MCF 10A (cell line): ENCODE measurements at places on chromosomes 2 and 18.

DNA sequence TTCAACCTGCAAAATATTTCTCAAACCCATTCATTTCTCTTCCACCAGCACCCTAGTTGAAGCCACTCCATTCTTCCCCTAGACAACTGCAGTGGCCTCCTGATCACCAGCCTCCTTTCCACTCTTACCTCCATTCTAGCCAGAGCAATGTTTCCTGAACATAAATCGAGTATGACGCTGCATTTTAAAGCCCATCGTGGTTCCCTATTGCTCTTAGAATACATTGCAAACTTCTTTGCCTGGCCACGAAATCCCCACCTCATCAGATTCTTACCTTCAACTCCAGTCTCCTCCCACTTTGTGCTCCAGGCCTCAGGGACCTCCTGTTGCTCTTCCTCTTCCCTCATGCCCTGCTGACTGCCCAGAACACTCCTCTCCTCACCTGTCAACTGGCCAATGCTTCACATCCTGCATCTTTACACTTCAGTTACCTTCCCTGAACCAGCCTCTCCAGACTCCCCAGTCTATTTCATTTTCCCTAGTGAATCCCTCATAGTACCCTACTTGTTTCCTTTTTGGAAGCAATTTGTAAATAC is 176.5 kb upstream of the CTAGE1 start:
- H3K36me3 ChIP-seq: no peaks in the 10 kb centered on the region
- peaks cover 17% of the 10 kb centered on the region for H3K27me3 ChIP-seq
- H3K4me1 ChIP-seq: peaks cover 16% of the 10 kb centered on the region
- H3K27ac ChIP-seq: no peak overlapping the region
- H3K4me3 ChIP-seq: no peak overlapping the region

DNA sequence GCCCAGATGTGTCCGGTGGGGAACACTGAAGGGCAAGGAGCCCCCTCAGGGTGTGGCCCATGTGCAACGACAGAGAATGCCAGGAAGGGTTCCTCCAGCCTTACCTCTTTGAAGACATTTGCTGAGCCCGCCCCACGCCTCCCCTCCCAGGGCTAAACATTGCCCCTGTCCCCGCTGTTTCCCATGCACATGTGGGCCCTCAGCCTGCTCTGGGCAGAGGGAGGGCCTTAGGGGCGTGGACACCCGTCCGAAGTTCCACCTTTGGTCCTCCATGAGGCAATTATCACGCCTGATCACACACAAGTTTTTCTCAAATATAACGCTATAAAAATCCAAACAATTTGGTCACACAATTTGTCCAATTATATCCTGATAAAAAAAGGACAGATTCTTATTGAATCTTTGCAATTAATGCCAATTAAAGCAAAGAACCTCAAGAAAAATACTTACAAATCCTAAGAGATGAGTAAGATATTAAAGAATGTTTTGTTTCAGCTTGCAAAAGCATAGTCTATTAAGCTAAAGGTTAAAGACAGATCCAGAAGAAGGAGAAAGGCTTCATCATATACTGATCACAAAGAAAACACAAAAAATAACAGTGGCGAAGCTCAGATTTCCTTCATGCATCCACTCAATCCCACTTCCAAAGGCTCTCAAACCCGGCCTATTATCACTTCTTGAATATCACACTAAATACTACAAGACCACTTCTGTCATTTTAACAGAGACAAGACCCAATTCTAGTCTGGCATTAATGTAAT is 55.2 kb upstream of the LDLRAD4 start:
- H3K36me3 ChIP-seq: no peaks in the 10 kb centered on the region
- no peaks in the 10 kb centered on the region for H3K4me1 ChIP-seq
- no peak overlapping the region for H3K27ac ChIP-seq
- no peak overlapping the region for H3K4me3 ChIP-seq
- no peak for DNase-seq

GRCh38 chr2:8394131-8394530 is 287.7 kb upstream of the ID2 start:
- no peak overlapping the region for H3K27ac ChIP-seq
- DNase-seq: no peak
- H3K27me3 ChIP-seq: no peaks in the 10 kb centered on the region
- H3K4me3 ChIP-seq: no peak overlapping the region

GRCh38 chr2:208406474-208407451 is at the start of gene PTH2R:
Gene PTH2R (plus strand): TSS chr2:208406792. CDS start chr2:208407044, 252 bp downstream.
- H3K27ac ChIP-seq: no peak within 1 kb of the TSS
- H3K27me3 ChIP-seq: peaks cover 55% of the 10 kb centered on the region
- no peaks in the 10 kb centered on the region for H3K4me1 ChIP-seq
- DNase-seq: no peak

GRCh38 chr2:135066710-135067109 is 14.6 kb downstream of the RAB3GAP1 start:
- H3K36me3 ChIP-seq: peaks cover 50% of the 10 kb centered on the region
- H3K27me3 ChIP-seq: no peaks in the 10 kb centered on the region
- no peak overlapping the region for H3K4me3 ChIP-seq
- H3K27ac ChIP-seq: no peak overlapping the region
- no peak for DNase-seq

DNA sequence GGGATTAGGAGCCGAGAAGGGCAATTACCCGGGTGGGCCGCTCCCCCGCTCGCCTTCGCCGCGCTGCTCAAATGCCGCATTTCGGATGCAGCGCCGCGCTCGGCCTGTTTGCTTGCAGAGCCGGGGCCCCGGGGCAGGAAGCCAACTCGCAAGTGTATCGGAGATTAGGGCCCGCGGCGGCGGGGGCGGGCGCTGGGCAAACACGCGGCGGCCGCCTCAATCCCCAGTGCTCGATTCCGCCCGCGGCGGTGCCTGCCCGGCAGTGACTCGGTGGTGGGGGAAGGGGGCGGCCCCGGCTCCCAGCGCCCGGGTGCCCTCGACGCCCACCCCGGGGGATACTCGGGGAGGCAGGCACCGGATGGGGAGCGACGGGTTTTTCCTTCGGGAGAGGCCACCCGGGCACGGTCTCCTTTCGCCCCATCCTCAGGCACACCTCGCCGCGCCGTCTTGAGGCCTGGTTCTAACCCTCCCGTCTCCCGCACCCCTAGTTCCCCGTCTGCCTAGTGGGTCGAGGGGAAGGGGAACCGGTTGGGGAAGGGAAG is 26.6 kb upstream of the NOTO start:
- H3K27ac ChIP-seq: no peak overlapping the region
- peaks cover 9% of the 10 kb centered on the region for H3K4me1 ChIP-seq
- no peak for DNase-seq
- H3K36me3 ChIP-seq: no peaks in the 10 kb centered on the region

GRCh38 chr2:134208825-134209224 is 45.0 kb upstream of the MGAT5 start:
- H3K27me3 ChIP-seq: no peaks in the 10 kb centered on the region
- no peak for DNase-seq
- H3K4me1 ChIP-seq: peaks cover 8% of the 10 kb centered on the region
- no peak overlapping the region for H3K4me3 ChIP-seq
- no peaks in the 10 kb centered on the region for H3K36me3 ChIP-seq
- no peak overlapping the region for H3K27ac ChIP-seq

DNA sequence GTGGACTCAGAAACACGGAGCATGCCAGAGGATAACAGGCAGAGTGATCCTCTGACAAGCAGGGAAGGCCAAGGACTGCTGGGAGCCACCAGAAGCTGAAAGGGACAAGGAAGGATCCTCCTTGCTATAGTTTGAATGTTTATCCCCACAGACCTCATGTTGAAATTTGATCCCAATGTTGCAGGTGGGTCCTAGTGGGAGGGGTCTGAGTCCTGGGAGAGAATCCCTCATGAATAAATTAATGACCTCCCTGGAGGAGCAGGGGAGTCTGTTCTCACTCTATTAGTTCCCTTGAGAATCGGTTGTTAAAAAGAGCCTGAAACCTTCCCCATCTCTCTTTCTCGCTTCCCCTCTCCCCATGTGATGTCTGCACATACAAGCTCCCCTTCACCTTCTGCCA is 124.4 kb downstream of the FBXO15 start:
- H3K4me3 ChIP-seq: no peak overlapping the region
- H3K4me1 ChIP-seq: no peaks in the 10 kb centered on the region
- no peak for DNase-seq
- H3K27ac ChIP-seq: no peak overlapping the region
- no peaks in the 10 kb centered on the region for H3K36me3 ChIP-seq

GRCh38 chr2:133986081-133986837 is 267.6 kb upstream of the MGAT5 start:
- DNase-seq: peak; percentile 42
- peaks cover 14% of the 10 kb centered on the region for H3K4me1 ChIP-seq

DNA sequence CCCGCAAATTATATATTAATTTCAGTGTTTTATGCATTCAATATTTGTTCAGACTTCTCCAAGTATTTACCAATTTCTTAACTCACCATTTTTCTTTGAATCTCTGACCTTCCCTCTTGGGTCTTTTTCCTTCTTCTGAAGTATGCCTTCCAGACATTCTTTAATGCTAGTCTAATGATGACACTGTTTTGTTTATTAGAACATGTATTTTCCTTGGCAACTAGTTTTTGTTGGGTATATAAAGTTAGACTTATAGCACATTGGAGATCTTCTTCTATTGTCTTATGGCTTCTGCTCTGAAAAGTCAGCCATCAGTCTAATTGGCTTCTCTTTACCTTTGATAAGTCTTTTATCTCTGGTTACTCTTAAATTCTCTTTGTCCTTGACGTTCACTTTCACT is 423.2 kb upstream of the NRP2 start:
- no peak overlapping the region for H3K4me3 ChIP-seq
- no peak for DNase-seq
- H3K27ac ChIP-seq: no peak overlapping the region
- no peaks in the 10 kb centered on the region for H3K4me1 ChIP-seq
- no peaks in the 10 kb centered on the region for H3K36me3 ChIP-seq
- no peaks in the 10 kb centered on the region for H3K27me3 ChIP-seq

DNA sequence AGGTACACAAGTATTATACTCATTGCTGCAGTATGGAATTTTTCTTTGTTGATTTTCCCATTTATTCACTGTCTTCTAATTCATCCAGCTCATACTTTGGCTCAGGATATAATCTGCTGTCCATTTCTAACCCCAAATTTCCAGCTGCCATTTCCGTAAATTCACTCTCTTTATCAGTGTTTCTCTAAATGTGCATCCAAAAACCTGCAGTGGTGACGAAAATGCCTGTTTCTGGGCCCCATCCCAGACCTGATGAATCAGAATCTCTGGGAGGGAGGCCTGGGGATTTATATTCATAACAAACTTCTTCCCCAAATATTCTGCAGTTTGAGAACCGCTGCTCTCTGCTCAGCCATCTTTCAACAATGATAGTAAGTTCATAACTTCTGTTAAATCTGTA is 86.6 kb downstream of the VWC2L start:
- H3K4me3 ChIP-seq: no peak overlapping the region
- H3K27me3 ChIP-seq: no peaks in the 10 kb centered on the region
- no peaks in the 10 kb centered on the region for H3K36me3 ChIP-seq
- H3K27ac ChIP-seq: no peak overlapping the region
- no peak for DNase-seq

DNA sequence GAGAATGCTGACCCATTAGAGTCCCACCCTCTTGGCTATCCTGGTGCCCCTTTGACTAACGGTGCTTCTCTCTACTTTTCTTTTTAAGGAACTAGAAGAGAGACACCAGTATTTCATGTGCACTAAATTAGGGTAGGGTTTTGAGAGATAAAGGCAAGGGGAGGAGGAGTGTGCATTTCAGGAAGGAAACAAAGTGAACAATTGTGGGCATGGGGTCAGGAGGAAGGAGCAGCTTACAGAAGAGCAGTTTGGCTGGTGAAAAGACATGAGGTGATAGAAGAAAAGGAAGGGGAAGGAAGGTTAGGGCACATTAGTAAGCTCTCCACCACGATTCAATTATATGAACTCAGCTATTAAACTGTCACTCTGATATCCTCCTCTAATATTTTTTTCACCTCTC is 105.8 kb upstream of the CTAGE1 start:
- no peak for DNase-seq
- no peaks in the 10 kb centered on the region for H3K27me3 ChIP-seq
- no peak overlapping the region for H3K27ac ChIP-seq

GRCh38 chr2:191319186-191319585 is 74.0 kb downstream of the MYO1B start:
- H3K36me3 ChIP-seq: peaks cover 6% of the 10 kb centered on the region
- H3K4me1 ChIP-seq: peaks cover 56% of the 10 kb centered on the region
- no peaks in the 10 kb centered on the region for H3K27me3 ChIP-seq
- H3K4me3 ChIP-seq: no peak overlapping the region

DNA sequence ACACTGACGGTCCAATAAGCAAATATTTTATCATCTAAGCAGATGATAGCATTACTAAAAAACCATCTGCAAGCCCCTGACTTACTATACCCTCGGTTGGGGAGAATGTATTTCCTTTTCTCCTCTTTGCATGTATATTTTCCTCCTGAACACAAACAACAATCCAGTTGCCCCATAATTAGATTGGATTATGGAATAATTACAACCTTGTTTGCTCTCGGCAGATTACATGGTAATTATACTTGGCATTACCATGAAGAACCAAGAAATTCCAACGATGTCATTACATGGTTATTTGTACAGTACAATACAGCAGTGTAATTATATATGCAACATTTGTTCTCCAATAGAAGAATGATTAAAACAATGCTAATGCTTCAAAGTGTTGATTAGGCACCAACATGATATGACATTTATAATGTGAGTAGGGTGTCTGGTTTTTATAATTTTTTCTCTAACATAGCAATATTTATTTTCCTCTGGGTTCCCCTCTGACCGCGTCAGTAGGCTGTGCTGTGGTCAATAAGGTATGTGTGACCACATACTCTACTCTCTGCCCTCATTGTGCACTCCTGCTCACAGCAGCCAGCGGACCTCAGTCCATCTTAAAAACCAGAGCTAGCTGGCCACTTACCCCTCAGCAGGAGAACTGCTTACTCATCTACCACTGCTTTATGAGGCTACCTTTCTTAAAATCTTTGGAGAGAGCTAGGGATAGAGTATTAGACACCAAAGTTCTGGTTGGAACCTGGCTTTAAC is 176.1 kb downstream of the INSIG2 start:
- no peak overlapping the region for H3K27ac ChIP-seq
- peaks cover 17% of the 10 kb centered on the region for H3K4me1 ChIP-seq
- no peaks in the 10 kb centered on the region for H3K27me3 ChIP-seq
- no peaks in the 10 kb centered on the region for H3K36me3 ChIP-seq

DNA sequence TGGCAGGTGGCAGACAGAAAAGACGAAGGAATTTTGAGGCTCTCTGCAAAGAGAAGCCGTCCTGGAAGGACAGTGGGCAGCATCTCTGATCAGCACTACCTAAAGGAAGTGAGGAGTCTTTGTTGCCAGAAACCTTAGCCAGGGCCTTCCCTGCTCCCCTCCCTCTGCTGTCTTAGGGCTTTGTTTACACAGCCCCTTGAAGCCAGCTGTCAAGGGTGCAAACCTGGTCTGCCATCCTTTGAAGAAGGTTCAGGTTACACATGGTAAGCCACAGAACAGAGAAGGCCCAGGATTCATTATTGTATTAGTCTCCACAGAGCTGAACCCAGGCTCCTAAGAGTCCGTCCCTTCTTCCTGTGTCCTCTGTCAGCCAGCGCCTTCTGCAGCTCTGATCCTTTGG is 356.7 kb downstream of the TGIF1 start:
- H3K4me1 ChIP-seq: peaks cover 7% of the 10 kb centered on the region
- no peaks in the 10 kb centered on the region for H3K27me3 ChIP-seq
- DNase-seq: no peak

- H3K27ac ChIP-seq: no peak overlapping the region
- H3K27me3 ChIP-seq: no peaks in the 10 kb centered on the region
- no peaks in the 10 kb centered on the region for H3K4me1 ChIP-seq
- H3K36me3 ChIP-seq: no peaks in the 10 kb centered on the region
Observed at GRCh38 chr2:37173741-37174140, 14.7 kb downstream of the SULT6B1 start.
